NCI-H1105 treated with DMSO at 0.1 percent for 48 hours (cell line): ENCODE measurements at places on chromosomes 12 and 14.

- no peak for DNase-seq
Observed at GRCh38 chr12:12613344-12613743, 1.7 kb downstream of the CREBL2 start.

- no peak for DNase-seq
Observed at GRCh38 chr12:21773806-21774205, 700 bp downstream of the KCNJ8 start.

DNA sequence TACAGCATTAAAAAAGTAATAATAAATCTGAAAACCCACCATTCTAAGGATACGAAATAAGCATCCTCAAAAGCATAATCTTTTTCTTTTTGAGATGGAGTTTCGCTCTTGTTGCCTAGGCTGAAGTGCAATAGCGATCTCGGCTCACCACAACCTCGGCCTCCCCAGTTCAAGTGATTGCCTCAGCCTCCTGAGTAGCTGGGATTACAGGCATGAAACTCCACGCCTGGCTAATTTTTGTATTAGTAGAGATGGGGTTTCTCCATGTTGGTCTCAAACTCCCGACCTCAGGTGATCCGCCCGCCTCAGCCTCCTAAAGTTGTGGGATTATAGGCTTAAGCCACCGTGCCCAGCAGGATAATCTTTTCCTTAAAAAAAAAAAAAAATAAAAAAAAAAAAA is 4.3 kb downstream of the CCNT1 start:
- no peak for DNase-seq

- DNase-seq: no peak
Observed at GRCh38 chr14:35594616-35595015, 60.7 kb downstream of the INSM2 start.

GRCh38 chr12:111569363-111570083 is 29.6 kb downstream of the ATXN2 start:
- no peak for DNase-seq

DNA sequence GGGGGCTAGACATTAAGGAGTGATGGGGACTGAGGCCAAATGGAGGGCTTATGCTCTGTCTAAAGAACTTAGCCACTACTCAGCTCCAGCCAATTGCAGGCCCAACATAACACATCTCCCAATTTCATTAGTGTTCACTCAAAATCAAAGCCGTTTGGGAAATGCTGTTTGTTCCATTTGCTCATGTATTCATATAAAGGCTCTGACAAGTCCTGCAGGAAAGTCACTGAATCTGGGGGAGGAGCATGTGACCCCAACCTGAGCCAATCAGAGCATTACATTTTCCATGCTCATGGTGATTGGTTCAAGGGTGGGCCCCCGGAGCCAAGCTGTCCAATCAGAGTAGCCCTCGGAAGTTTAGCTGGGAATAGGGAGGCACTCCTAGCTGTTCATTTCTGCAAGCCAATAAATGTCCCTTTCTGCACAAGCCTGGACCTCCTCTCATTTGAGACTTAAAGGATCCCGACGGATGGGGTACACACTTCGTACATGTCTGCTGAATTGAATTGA is 20.9 kb downstream of the SDSL start:
- no peak for DNase-seq

DNA sequence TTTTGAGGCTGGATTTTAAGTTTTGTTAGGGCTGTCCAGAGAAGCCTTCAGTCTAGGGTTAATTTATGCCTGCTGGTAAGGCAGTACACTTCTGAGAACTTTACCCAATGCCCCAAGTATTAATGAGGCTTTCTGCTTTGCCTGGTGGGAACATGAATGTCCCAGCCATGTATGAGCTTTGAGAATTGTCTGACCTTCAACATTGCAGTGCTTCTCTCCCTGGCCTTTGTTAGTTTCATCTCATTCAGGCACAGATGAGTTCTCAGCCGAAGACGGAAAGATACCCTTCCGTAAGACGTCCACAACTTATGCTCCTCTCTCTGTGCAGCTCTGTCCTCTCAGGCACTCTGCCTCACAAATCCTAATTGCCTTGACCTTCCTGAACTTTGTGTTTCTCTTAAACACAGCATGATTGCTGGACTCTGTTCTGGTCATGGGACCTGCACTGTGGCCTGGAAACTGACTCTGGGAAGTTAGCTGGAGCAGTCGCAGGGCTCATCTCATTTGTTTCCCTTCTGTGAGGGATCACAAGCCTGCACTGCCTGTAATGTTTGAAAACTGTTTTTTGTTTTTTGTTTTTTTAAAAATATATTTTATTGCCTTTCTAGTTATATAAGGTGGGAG is 15.7 kb downstream of the CHPT1 start:
- DNase-seq: no peak

- DNase-seq: no peak
Observed at GRCh38 chr14:104676694-104677511, 12.5 kb upstream of the INF2 start.

GRCh38 chr14:53019406-53019805 is 68.6 kb upstream of the FERMT2 start:
- no peak for DNase-seq

- no peak for DNase-seq
Observed at GRCh38 chr12:132633398-132633797, 14.8 kb downstream of the P2RX2 start.

- DNase-seq: no peak
Observed at GRCh38 chr12:64528616-64529015, 76.7 kb downstream of the TBK1 start.
